Activated CD4-positive, alpha-beta memory T cell treated with anti-CD3 and anti-CD28 coated beads for 36 hours (primary cell): ENCODE measurements at places on chromosomes 2 and 18. TPM values are rescaled to one million over a fixed set of nuclear protein-coding genes. Genes with fewer than 3 reads are reported as not detected.

Gene KCMF1
- total RNA-seq, result 94.1 TPM

GRCh38 chr2:231900486-231900942 is 25.7 kb downstream of the NPPC start:
- DNase-seq, result peak; percentile 70

DNA sequence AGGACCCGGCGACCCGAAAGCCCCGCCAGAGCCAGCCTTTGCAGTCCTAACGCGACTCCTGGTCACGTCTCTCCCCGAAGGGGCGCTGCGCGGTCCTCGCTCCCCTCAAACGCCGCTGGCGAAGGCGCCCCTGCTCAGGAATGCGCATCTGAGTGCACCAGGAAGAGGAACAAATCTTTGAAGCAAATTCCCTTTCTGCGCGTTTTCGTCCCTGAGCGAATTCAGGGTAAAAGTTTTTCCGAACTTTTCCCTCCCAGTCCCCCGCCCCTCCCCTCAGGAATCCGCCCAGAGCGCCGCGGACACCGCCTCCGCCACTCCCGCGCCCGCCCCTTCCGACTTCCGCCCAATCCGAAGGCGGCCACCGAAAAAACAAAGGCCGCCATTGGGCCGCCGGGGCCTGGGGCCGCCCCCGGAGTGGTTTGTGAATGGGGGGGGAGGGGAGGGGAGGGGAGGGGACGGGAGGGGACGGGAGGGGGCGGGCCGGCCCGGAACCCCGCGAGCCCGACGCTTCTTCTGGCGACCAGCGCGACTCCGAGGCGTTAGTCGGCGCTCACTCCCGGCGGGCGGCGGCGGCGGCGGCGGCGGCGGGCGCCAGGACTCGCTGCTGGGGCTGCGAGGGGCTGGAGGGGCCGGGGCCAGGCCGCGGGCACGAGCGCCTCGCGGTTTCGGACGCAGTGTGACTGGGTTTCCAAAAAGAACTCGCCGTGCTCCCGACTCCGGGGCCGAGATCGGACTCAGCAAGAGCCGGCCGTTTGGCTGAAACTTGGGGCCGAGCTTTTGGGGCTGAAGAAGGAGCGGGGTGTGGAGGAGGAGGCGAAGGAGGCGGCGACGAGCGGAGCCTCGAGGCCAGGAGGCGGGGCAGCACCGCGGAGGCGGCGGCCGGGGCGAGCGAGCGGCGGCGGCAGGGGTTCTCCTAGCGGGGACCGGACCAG is at the start of gene FZD7:
Gene FZD7, plus strand, starts transcription at position 539 of the 932 bp plus-strand sequence. CDS start 793 bp downstream, outside the sequence.
- DNase-seq, result peak; percentile 91

DNA sequence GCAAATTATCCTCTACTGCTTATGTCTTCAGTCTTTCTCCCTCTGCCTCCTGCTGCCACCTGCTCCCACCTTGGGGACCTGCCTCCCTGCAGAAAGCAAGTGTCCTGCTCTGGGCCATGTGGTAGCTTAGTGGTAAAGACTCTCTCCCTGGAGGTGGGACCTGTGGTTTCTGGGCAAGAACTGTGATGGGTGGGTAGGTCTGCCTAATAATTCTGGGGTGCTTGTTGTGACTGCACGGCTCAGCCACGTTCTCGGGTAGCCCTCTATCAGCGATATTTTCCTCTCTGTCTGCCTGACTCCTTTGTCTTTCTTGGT is 16.4 kb upstream of the CD28 start:
- no peak for DNase-seq

DNA sequence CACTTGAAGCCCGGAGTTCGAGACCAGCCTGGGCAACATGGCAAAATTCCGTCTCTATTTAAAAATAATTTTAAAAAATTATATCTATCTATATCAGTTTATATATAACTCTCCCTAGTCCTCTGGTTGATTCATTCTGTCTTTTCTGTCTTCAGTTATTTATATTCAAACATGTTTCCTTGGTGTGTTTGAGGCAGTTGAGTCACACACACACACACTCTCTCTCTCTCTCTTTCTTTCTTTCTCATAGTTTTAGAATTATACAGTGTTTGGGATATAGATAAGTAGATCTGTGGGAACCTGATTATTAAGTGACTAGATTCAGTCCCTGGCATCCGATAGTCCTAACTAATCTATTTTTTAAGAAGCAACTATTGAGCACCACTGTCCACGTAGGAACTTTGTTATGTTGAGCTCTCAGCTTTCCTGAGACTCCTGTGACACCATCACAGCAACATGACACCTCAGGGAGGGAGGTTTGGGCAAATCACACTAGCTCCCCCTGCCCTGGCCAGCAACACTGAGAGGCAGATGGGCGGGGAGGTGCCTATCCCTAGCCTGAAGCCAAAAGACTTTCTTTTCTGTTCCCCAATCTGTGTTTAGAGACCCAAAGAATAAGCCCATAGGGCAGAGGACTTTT is 482.7 kb downstream of the DLGAP1 start:
- no peak for DNase-seq

Gene CHST9
- not detected for total RNA-seq

Gene SGPP2
- total RNA-seq, result 20.3 TPM

GRCh38 chr2:128395640-128396499 is 77.2 kb upstream of the HS6ST1 start:
- no peak for DNase-seq

Gene ALPI
- total RNA-seq, result not detected

DNA sequence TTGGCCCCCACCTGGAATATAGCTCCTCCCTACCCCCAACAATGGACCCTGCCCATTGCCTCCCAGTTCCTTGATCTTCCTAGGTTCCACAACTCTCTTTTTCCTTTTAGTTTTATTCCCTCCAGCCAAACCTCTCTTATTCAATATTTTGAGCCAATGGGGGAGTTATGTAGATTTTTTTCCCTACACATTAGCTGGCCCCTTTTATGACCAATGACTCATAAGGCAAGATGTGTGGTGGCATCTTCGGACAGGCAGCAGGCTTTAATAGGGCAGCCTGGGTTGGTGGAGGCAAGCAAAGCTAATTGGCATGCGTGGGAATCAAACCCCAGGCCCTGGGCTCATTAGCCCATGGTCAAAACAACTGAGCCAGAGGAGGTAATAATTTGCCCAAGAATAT is 9.2 kb downstream of the GRP start:
- no peak for DNase-seq
